Spinal cord (tissue), 10 donors: ENCODE measurements at places on chromosomes 2 and 18. TPM values are rescaled to one million over a fixed set of nuclear protein-coding genes. Genes with fewer than 3 reads are reported as not detected.

DNA sequence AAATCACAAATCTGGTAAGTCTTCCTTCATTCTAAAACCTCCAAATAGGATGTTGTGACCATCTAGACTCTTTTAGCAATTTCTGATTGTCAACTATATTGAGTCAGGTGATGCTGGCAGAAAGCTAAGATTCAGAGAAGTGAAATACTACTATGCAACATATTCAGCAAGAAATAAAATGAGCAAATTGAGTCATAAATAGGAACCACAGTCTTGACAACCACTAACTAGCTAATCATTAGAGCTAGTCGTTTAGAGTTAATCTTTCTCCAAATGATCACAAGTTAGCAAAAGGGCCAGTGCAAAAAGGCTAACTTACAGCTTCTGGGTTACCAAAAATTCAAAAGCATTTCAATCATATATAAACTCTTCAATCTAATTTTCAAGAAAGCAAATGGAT lies 54.5 kb downstream of the ROCK1 start:
- DNase-seq: no peak
- no peak overlapping the region for H3K4me3 ChIP-seq
- H3K27ac ChIP-seq: no peak overlapping the region
- H3K27me3 ChIP-seq: no peaks in the 10 kb centered on the region

ANKRD30B gene
- 0.20 TPM for total RNA-seq

MGAT4A gene
- total RNA-seq: 51.2 TPM

CDKL4 gene
- total RNA-seq: 9.1 TPM

- no peaks in the 10 kb centered on the region for H3K36me3 ChIP-seq
- peaks cover 25% of the 10 kb centered on the region for H3K27me3 ChIP-seq
- H3K4me1 ChIP-seq: peaks cover 31% of the 10 kb centered on the region
- DNase-seq: peak; percentile 26
- H3K4me3 ChIP-seq: peak overlapping the region; percentile 38
Measured at GRCh38 chr2:29920631-29921559, 491 bp downstream of the ALK start.

SPATA3 gene
- not detected for total RNA-seq

DNA sequence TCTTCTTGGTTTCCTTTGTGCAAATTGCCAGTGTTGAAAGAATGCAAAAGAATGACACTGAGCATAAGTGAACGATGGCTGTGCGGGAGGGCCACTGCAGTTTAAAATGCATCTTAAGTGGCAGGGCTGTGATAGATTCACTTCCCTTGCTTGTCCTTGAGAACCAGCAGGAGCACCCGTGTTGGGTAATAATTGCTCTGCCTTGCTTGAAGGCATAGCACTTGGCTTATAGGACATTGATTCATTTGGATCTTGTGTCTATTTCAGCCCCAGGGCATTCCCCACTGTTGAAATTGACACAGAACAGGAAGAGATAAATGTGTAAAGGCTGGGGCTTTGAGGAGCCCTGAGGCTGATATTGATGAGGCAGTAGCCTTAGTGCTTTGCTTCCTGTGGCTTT lies 1003.7 kb upstream of the GYPC start:
- H3K4me1 ChIP-seq: no peaks in the 10 kb centered on the region
- H3K36me3 ChIP-seq: no peaks in the 10 kb centered on the region
- H3K27me3 ChIP-seq: no peaks in the 10 kb centered on the region
- no peak overlapping the region for H3K4me3 ChIP-seq
- peak; percentile 72 for DNase-seq
- H3K27ac ChIP-seq: no peak overlapping the region

- no peaks in the 10 kb centered on the region for H3K36me3 ChIP-seq
- H3K4me1 ChIP-seq: peaks cover 12% of the 10 kb centered on the region
- H3K4me3 ChIP-seq: no peak overlapping the region
- DNase-seq: peak; percentile 19
- no peak overlapping the region for H3K27ac ChIP-seq
Measured at GRCh38 chr2:208407667-208408066, 1.1 kb downstream of the PTH2R start.

DNA sequence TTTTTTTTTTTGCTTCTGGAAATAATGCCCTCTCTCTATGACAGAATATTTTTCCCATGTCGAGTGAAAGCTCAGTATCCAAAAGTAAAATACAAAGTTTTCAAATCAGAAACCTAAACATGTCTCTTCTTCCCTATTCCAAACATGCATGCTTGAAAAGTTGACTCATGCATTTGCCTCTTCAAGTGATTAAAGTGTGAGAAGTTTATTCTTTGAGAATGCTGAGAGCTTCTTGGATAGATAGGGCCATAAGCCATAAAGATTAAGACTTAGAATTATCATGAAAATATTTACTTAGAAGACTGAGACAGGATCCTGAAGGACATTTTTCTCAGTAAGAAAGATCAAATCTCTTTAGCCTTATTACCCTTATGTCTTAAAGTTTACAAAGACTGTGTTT lies 98.6 kb upstream of the EPB41L5 start:
- no peak for DNase-seq
- no peak overlapping the region for H3K4me3 ChIP-seq
- H3K27ac ChIP-seq: no peak overlapping the region
- H3K27me3 ChIP-seq: no peaks in the 10 kb centered on the region
- no peaks in the 10 kb centered on the region for H3K4me1 ChIP-seq

DNA sequence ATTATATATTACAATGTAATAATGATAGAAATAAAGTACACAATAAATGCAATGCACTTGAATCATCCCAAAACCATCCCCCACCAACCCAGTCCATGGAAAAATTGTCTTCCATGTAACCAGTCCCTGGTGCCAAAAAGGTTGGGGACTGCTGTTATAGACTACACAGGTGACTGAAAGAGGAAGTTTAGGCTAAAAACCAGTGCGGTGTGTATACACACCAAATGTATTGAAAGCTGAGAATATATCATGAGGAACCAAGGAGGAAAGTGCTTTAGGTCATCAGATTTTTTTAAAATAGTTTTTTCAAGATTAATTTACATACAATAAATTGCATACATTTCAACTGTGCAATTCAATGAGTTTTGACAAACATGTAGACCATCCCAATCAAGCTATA lies 20.5 kb upstream of the C1D start:
- no peaks in the 10 kb centered on the region for H3K27me3 ChIP-seq
- no peaks in the 10 kb centered on the region for H3K4me1 ChIP-seq
- H3K36me3 ChIP-seq: no peaks in the 10 kb centered on the region
- H3K4me3 ChIP-seq: no peak overlapping the region
- no peak for DNase-seq

GRCh38 chr2:229344151-229344551 lies 73.1 kb upstream of the PID1 start:
- no peaks in the 10 kb centered on the region for H3K27me3 ChIP-seq
- no peaks in the 10 kb centered on the region for H3K4me1 ChIP-seq
- H3K27ac ChIP-seq: no peak overlapping the region
- H3K36me3 ChIP-seq: peaks cover 3% of the 10 kb centered on the region
- no peak for DNase-seq

GRCh38 chr2:172861656-172862476 lies 126.2 kb downstream of the RAPGEF4 start:
- H3K4me1 ChIP-seq: peaks cover 6% of the 10 kb centered on the region
- peak; percentile 54 for DNase-seq
- no peaks in the 10 kb centered on the region for H3K27me3 ChIP-seq
- H3K4me3 ChIP-seq: no peak overlapping the region

- DNase-seq: peak; percentile 32
- H3K27me3 ChIP-seq: no peaks in the 10 kb centered on the region
- H3K4me1 ChIP-seq: no peaks in the 10 kb centered on the region
- no peak overlapping the region for H3K4me3 ChIP-seq
- H3K27ac ChIP-seq: no peak overlapping the region
Measured at GRCh38 chr2:238938401-238939055, 90.6 kb downstream of the TWIST2 start.

- H3K4me3 ChIP-seq: peak overlapping the region; percentile 70
- H3K4me1 ChIP-seq: peaks cover 12% of the 10 kb centered on the region
- peaks cover 2% of the 10 kb centered on the region for H3K27me3 ChIP-seq
- DNase-seq: peak; percentile 40
- no peaks in the 10 kb centered on the region for H3K36me3 ChIP-seq
Measured at GRCh38 chr2:36357847-36358659, 2.5 kb downstream of the CRIM1 start.

- no peak overlapping the region for H3K4me3 ChIP-seq
- no peaks in the 10 kb centered on the region for H3K36me3 ChIP-seq
- no peak overlapping the region for H3K27ac ChIP-seq
- DNase-seq: no peak
Measured at GRCh38 chr2:201890453-201890852, 84.1 kb downstream of the CDK15 start.
